ENCODE measurements at places on chromosomes 2 and 18.
A peak's percentile ranks its signal among the peaks of the same experiment; 100 is the strongest.

- no peak for DNase-seq
Observed at GRCh38 chr2:238408615-238409340, 17.9 kb upstream of the ASB1 start.

GRCh38 chr2:115105966-115106365, 663.5 kb downstream of the DPP10 start:
- no peak for DNase-seq

DNA sequence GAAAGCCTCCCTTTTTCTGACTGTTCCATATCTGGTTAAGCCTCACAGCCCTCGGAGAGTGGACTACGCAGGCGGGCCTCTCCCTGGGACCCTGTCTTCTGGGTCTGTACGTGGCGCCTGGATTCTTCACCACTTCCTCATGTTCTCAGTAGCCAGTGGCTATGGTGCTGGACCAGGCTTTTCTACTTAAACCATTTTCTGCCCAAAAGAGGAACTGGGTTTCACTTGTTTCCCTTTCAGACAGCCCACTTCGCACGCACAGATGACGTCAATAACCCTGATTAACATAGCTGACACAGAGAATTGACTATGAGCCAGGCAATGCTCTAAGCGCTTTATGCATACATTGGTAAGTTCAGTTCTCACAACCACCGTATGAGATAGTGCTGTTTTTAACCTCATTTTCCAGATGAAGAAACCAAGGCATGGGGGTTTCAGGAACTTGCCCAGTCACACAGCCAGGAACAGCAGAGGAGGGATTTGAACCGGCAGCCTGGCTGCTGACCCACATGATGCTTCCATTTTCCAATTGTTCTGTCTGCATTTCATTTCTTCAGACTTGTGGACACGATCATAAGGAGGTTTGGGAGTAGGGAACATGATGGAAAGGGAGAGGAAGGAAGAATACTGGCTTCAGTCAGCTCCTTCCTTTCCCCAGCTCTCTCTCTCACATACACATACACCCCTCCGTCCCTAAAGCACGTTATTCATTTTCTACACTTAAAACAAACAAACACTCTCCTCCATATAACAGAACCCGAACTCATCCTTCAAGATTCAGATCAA, 41.7 kb downstream of the MYOM1 start:
- DNase-seq: no peak

DNA sequence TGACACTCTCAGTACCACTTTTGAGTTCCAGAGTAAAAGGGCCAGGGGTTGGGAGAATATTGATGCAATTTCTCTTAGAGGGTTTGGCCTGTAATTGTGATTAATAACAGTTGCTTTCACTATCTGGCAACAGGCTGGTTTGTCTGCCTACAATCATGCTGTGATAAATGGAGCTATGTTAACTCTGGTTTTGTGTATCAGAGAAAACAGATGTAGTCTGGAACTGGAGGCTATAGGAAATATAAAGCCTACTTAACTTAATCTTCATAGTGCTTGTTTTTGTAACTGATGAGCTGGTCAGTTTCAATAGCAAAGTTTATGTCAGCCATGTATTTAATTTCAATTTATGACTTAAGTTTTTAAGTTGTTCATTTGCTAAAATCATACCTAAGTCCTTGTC, 138.0 kb downstream of the AGPS start:
- no peak for DNase-seq

GRCh38 chr2:48540237-48540935, 10.4 kb downstream of the STON1 start:
- DNase-seq: no peak

GRCh38 chr2:62287282-62287681, 91.4 kb downstream of the B3GNT2 start:
- no peak for DNase-seq

DNA sequence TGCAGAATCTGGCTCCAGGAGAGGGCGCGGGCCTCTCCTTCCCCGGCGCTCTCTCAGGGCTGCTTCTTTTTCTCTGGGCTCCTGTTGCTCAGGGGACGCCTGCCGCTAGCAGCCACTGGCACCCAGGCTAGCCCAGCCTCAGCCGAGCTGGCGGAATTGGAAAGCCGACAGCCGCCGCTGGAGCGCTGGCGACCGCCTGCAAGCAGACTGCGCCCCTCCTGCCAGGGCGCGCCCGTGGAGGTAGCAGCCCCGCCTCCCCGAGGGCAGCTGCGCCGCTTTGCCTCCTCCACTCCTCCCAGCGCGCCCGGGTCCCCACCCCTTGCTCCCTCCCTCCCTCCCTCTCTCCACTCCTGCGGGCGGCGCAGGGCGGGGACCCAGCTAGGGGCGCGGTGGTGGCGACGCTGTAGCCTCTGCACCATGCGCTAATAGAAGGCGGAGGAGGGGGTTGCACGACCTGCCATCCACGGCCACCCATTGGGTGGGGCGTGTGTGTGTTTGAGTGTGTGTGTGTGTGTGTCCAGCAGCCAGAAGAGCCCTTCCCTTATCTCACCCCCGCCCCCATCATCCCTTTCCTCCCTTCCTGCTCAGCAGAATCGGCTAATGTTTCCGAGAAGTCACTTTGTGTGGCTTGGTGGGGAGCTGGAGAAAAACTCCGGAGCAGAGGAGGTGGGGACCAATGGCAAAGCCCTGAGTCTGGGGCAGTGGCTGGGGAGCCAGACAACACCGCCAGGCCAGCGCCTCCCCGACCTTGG, at the start of gene SCN9A:
Gene SCN9A (minus strand): TSS at position 209 of the 752 bp plus-strand sequence. CDS start 64,188 bp downstream, outside the sequence.
- peak; percentile 94 for DNase-seq

GRCh38 chr2:107072150-107072940, 186.4 kb upstream of the ST6GAL2 start:
- DNase-seq: no peak

GRCh38 chr2:172734711-172735581, 699 bp upstream of the RAPGEF4 start:
- DNase-seq: peak; percentile 63

DNA sequence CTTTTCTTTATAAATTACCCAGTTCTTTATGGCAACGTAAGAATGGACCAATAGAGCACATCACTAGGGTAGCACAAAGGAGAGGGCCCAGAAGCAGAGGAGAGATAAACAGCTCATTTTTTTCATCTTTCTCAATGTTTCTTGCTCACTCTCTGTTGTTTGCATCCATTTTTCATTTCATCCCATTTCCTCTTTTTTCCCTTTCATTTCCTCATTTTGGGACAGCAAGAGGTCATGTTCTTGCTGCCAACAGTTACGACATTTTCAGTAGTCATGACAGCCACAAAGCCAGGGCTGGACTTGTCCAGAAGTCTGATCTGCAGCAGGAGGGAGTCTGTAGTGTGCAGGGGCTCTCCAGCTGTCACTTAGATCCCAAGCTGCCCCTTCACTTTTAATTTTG, 52.7 kb upstream of the CYP1B1 start:
- no peak for DNase-seq

- peak; percentile 57 for DNase-seq
Observed at GRCh38 chr2:10036095-10036884, 7.1 kb upstream of the KLF11 start.

GRCh38 chr2:110714452-110715224, 17.7 kb upstream of the ACOXL start:
- DNase-seq: no peak

DNA sequence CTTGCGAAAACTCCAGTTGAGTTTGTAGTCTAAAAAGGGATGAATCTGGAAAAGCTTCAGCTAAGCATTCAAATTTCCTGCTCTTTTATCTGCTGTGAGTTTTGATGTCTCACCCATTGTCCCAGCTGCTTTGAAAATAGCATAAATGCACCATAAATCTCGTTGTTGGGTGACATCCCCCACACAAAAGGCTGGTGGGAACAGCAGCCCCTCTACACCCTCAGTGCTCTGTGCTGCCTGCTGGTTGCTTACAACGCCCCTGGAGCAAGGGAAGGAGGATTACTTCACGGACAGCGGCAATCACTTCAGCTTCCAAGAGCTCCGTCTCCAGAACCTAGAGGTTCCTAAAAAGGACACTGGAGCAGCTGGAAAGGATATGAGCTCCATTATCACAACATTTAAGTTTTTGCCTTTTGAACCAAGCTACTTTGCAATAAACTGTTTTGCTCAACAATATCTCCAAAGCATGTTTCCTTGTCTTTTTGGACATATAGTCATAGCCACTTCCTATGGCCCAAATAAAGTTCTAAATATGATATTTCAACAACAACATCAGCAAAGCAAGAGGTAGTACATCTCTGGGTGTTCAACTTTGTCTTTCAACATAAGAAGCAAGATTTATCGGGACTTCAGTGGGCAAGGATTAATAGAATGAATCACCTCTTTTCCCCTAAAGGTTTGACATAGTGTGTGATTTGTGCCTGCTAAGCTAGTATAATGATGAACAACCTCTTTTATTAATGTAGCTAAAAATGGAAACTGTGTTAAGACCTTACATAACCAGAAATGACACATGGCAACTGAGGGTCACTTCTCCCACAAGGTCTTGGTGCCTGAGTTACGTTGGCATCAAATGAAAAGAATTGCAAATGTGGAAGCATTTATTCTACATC, 413.5 kb downstream of the TXNL1 start:
- peak; percentile 7 for DNase-seq

DNA sequence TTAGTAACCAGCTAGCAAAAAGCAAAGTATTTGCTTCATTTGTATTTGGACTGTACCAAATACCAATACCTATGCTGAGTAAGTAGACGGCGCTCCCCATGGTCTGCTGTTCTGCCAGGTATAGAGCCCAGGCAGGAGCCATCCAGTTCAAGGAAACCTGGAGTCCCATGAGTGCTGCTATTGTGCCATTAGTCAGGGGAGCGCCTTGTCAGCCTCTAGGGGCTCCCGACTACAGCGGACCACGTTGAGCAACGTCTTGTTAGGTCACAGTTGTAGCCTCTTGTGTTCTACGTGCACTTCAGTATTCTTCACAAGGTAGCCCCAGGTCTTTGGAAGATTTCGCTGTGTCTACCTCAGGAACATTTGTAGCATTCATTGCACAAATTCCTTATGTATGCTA, 21.6 kb upstream of the SLC9A2 start:
- no peak for DNase-seq

GRCh38 chr18:2606335-2606734, 35.0 kb downstream of the NDC80 start:
- no peak for DNase-seq

- DNase-seq: no peak
Observed at GRCh38 chr18:41814651-41815050, 140.4 kb upstream of the PIK3C3 start.

- no peak for DNase-seq
Observed at GRCh38 chr18:23805898-23806297, 116.6 kb downstream of the LAMA3 start.

DNA sequence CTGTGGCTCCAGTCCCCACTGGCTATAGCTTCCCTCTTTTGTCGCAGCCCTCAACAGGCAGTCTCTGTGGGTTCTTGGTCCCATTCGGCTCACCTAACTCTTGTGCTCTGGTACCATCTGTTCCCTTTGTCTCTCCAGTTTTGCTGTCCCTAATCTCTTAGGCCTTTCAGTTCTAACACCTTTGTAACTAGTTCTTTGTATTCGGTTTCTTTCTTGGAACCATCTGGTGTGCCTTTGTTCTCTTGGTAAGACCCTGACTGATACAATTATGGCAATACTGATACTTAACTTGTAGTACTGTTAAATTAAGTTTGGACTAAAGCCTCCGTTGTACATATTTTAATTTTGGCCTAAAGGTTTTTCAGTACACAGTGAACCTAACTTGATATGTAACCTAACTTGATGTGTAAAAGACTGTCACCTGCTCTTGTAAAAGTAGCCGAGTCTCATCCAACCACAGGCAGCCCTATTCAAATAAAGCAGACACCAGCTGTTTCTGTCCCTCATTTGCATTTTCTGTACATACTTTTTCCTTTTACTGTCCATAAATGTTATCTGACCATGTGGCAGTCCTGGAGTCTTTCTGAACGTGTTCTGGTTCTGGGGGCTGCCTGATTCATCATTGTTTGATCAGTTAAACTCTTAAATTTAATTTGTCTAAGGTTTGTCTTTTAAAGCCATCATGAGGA, 4.8 kb upstream of the MRPL44 start:
- peak; percentile 72 for DNase-seq

GRCh38 chr18:53887447-53887846, 337.0 kb downstream of the MBD2 start:
- DNase-seq: no peak

DNA sequence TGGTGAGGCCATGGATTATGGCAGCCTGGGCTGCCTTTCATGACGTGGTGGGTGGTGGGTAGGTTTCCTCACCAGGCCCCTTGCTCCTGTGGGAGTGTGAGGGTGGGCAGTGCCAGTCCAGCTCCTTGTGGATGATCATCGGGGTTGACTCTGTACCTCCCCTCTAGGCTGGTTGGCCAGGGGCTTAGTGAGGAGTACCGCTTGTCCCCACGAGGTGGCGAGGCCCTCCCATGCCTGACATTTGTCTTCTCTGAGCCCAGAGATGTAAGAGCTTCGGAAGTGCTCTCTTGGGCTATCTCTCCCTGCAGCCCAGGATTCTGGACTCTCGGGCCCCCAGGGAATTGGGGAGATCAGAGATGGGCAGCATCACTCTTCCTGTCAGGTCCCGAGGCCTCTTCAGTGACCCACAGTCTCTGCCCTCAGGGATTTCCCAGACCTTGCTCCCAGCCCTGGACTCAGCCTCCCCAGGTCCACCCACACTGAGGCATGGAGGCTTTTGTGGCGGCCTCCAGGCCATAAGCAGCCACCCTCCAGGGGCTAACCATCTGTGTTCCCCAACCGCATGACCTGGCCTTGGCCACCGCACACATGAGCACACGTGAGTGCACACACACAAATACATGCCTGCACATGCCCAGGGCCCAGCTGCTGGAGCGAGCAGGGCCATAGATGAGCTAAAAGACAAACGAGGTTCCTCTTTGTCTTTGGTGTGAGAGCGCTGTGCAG, 6.5 kb downstream of the SPR start:
- DNase-seq: peak; percentile 75

DNA sequence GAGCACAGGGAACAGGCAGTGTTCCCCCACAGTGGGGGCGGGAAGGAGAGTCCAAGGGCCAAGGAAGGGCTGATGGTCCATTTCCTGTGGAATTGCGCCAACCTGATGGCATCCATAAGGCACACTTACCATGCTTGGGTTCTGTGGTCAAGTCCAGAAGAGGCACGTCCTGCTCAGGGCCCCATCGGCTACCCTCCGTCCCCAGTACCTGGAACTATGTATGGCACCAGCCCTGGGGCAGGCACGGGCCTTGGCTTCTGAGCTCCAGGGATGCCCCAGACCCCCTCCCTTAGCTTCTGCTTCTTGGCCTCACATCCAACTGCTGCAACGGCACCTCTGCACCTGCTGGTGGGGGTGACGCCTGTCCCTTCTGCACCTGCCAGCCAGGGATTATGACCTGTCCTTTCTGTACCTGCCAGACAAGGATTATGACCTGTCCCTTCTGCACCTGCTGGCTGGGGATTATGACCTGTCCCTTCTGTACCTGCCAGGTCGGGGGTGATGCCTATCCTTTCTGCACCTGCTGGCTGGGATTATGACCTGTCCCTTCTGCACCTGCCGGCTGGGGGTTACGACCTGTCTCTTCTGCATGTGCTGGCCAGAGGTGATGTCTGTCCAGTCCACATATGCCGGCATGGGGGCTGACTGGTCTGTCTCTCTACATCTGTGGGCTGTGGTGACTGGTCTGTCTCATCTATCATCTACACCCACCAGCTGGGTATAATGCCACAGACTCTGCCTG, 45.4 kb upstream of the SNTG2 start:
- DNase-seq: no peak

- no peak for DNase-seq
Observed at GRCh38 chr2:81747481-81748070, 1443.0 kb upstream of the LRRTM1 start.

- no peak for DNase-seq
Observed at GRCh38 chr18:76498064-76498463, 3.0 kb upstream of the ZNF516 start.

- no peak for DNase-seq
Observed at GRCh38 chr2:46146866-46147502, 150.2 kb upstream of the EPAS1 start.

- DNase-seq: no peak
Observed at GRCh38 chr2:159545085-159545484, 71.3 kb downstream of the BAZ2B start.

Measured in brain (organoid and tissue), 16 donors.